Fibroblast of skin of left biceps (primary cell): ENCODE measurements at places on chromosomes 11 and 22.

DNA sequence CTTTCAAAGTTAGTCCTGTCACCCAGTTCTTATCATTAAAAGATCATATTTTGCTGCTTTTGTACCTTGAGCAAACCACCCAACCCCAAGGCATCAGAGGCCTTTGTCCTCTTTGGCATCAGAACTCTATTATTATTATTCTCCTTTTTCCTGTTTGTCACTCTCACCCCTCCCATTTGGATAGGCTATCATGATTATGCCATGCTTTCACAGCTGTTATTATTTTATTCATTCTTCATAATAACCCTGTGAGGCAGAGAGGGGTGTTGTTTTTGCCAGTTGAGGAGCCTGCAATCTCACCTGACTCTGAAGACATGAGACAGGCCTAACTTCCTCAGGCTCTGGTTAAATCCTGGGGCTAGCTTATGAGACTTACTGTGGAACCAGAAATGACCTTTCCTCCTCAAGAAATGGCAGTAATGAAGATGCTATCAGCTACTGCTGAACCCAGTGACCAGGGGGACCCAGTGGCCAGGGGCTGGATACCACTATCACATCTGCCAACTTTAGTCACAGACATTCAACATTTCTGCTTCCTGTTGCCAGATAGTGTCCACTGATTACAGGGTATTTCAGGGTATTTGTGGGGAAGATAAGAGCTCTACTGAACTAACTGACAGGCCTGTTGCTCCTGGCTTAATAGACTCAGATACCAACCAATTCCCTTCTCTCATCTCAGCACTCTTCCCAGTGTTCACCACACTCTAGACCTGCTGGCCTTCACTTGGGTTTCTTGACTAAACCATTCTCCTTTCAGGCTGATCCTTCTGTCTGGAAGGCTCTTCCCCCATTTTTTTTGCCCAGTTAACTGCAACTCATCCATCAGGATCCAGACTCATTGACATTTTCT, 11.8 kb upstream of the SWAP70 start:
- no peak for DNase-seq

- no peak for DNase-seq
These were observed 276.8 kb downstream of the BRD1 start for GRCh38 chr22:49550766-49551362.

GRCh38 chr11:102223859-102224258, 93.4 kb upstream of the BIRC3 start:
- DNase-seq = no peak

DNA sequence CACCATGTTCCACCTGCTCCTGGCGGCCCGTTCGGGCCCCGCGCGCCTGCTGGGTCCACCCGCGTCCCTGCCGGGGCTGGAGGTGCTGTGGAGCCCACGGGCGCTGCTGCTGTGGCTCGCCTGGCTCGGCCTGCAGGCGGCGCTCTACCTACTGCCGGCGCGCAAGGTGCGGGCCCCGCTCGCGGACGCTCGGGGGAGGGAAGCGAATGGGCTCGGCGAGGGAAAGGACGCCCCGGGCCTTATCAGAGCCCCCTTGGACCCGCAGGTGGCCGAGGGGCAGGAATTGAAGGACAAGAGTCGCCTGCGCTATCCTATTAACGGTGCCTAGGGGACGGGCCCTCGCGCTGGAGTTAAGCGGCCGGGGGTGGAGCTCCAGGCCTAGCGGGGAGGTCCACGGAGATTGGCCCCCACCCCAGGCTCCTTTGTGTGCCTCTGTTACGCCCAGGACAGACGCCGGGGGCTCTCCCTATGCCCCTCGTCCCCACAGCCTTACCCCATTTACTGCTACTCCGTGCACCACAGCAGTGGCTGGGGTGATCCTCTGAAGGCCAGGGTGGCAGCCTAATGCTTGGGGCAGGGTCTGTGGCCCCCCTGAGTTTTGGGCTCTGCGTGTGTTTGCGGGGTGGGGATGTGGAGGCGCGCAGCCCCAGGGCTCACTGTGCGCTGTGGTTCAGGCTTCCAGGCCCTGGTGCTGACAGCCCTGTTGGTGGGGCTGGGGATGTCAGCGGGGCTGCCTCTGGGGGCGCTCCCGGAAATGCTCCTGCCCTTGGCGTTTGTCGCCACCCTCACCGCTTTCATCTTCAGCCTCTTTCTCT, 1.1 kb downstream of the TM7SF2 start:
- DNase-seq = no peak

GRCh38 chr11:113578033-113578380, 102.8 kb upstream of the DRD2 start:
- DNase-seq = no peak

GRCh38 chr11:129281471-129282415, 89.6 kb upstream of the ARHGAP32 start:
- no peak for DNase-seq

DNA sequence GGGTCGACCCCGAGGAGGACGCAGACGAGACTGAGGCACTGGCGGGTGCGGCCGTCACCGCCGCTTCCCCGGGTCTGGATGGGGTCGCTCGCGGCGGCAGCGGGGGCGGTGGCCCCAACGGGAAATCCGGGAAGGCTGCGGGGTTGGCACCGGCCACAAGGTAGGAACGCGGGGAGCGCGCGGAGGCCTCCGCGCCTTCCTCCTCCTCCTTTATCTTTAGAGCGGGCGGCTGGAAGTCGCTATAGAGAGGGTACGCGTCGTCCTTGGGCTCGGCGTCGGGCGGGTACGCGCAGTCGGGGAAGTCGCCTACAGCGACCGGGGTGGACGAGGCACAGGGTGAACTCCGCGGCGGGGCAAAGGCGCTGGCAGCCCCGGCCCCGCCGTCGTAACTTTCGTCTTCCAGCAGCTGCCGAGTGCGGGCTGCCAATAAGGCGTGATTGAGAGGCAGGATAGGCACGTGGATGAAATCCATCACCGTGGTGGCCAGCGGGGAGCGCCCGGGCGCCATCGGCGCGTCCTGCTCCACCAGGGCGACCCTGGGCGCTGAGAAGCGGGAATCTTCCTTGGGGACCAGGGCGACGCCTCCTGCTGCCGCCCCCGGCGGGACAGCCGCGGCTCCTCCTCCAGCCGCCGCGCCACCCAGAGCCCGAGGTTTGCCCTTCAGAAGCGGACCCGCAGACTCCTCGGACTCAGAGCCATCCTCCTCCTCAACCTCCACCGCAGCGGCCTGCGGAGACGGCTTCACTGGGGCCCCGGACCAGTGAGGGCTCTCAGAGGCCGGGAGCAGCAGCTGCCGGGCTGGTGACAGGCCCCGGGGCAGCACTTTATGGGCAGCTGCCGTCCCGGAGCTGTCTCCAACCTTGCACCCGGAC, 1.7 kb downstream of the PGR start:
- DNase-seq = no peak

- DNase-seq = no peak
These were observed 15.3 kb downstream of the CSTPP1 start for GRCh38 chr11:46951864-46952263.
